Liver (tissue), 10 donors: ENCODE measurements at places on chromosomes 7 and 10.

GRCh38 chr7:36210291-36210922 is 57.4 kb downstream of the EEPD1 start:
- H3K4me1 ChIP-seq: peaks cover 33% of the 10 kb centered on the region
- H3K36me3 ChIP-seq: no peaks in the 10 kb centered on the region
- DNase-seq: no peak
- no peaks in the 10 kb centered on the region for H3K27me3 ChIP-seq
- H3K4me3 ChIP-seq: no peak overlapping the region

GRCh38 chr7:28729727-28730126 is 228.4 kb downstream of the TRIL start:
- no peaks in the 10 kb centered on the region for H3K4me1 ChIP-seq
- H3K36me3 ChIP-seq: no peaks in the 10 kb centered on the region
- H3K4me3 ChIP-seq: no peak overlapping the region

GRCh38 chr7:141397236-141398163 is 153.7 kb upstream of the AGK start:
- no peaks in the 10 kb centered on the region for H3K4me1 ChIP-seq
- H3K36me3 ChIP-seq: no peaks in the 10 kb centered on the region
- peaks cover 8% of the 10 kb centered on the region for H3K27me3 ChIP-seq
- no peak overlapping the region for H3K4me3 ChIP-seq
- no peak overlapping the region for H3K27ac ChIP-seq

- H3K27me3 ChIP-seq: no peaks in the 10 kb centered on the region
- H3K4me3 ChIP-seq: no peak overlapping the region
- peaks cover 19% of the 10 kb centered on the region for H3K4me1 ChIP-seq
- H3K36me3 ChIP-seq: no peaks in the 10 kb centered on the region
These were observed 88.3 kb downstream of the C10orf105 start for GRCh38 chr10:71631007-71631861.

GRCh38 chr10:52318822-52319464 is 4.9 kb downstream of the DKK1 start:
- no peaks in the 10 kb centered on the region for H3K36me3 ChIP-seq
- no peak overlapping the region for H3K27ac ChIP-seq
- no peak overlapping the region for H3K4me3 ChIP-seq
- no peak for DNase-seq
- no peaks in the 10 kb centered on the region for H3K4me1 ChIP-seq

DNA sequence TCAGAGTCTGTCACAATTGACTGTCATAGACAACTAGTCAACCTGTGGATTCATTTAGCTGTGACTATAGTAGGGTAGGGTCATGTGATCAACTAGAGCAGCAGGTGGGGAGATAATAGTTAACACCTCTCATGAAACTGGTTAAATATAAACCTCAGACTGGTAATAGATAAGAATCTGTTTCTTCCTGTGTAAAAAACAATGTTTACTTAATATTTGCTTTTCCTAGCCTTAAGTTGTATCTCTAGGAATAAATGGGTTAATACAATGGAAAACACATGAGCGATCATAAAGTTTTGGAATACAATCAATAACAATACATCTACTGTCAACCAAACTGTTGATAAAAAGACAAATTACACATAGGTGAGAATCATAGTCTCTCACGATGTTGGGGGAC is 43.4 kb upstream of the ITGB8 start:
- no peaks in the 10 kb centered on the region for H3K27me3 ChIP-seq
- H3K27ac ChIP-seq: no peak overlapping the region
- no peaks in the 10 kb centered on the region for H3K36me3 ChIP-seq
